ENCODE measurements at places on chromosomes 11 and 22. TPM values are rescaled to one million over a fixed set of nuclear protein-coding genes. Genes with fewer than 3 reads are reported as not detected.

The HSPB2 gene
- total RNA-seq: 0.79 TPM

The CELSR1 gene
- 2.0 TPM for total RNA-seq

The MB gene
- not detected for total RNA-seq

The OR51B5 gene
- total RNA-seq: 0.13 TPM

The C1QTNF4 gene
- 0.17 TPM for total RNA-seq

The TRIOBP gene
- total RNA-seq: 176 TPM

The FAM89B gene
- total RNA-seq: 23.5 TPM

The SBF1 gene
- 88.6 TPM for total RNA-seq

The ARHGEF17 gene
- total RNA-seq: 90.2 TPM

The GALNT18 gene
- total RNA-seq: 8.1 TPM

The MPZL2 gene
- 0.56 TPM for total RNA-seq

The NXPE1 gene
- not detected for total RNA-seq

The ALX4 gene
- total RNA-seq: not detected

The UCP3 gene
- 0.65 TPM for total RNA-seq

The DGAT2 gene
- 2.3 TPM for total RNA-seq

The ART1 gene
- not detected for total RNA-seq

The OR52E8 gene
- total RNA-seq: not detected

The TSPAN18 gene
- 0.10 TPM for total RNA-seq

The PLAAT2 gene
- not detected for total RNA-seq

The CCDC87 gene
- total RNA-seq: 0.56 TPM

The NXPE2 gene
- 0.07 TPM for total RNA-seq

The TANGO2 gene
- total RNA-seq: 59.6 TPM

The KIRREL3 gene
- total RNA-seq: 4.6 TPM

The PHLDA2 gene
- 5.8 TPM for total RNA-seq

All from smooth muscle cell of the pulmonary artery (primary cell).